ENCODE measurements at places on chromosomes 1 and 21.

GRCh38 chr1:85502625-85503083 is 37.7 kb upstream of the DDAH1 start:
- no peak for DNase-seq

GRCh38 chr1:174008269-174008668 is 13.9 kb downstream of the RC3H1 start:
- DNase-seq = no peak

GRCh38 chr1:242030071-242030470 is 31.2 kb upstream of the MAP1LC3C start:
- no peak for DNase-seq

- no peak for DNase-seq
Measured at GRCh38 chr1:181443231-181443853, 40.0 kb upstream of the CACNA1E start.

GRCh38 chr1:172381946-172382345 is 38.5 kb upstream of the C1orf105 start:
- no peak for DNase-seq

DNA sequence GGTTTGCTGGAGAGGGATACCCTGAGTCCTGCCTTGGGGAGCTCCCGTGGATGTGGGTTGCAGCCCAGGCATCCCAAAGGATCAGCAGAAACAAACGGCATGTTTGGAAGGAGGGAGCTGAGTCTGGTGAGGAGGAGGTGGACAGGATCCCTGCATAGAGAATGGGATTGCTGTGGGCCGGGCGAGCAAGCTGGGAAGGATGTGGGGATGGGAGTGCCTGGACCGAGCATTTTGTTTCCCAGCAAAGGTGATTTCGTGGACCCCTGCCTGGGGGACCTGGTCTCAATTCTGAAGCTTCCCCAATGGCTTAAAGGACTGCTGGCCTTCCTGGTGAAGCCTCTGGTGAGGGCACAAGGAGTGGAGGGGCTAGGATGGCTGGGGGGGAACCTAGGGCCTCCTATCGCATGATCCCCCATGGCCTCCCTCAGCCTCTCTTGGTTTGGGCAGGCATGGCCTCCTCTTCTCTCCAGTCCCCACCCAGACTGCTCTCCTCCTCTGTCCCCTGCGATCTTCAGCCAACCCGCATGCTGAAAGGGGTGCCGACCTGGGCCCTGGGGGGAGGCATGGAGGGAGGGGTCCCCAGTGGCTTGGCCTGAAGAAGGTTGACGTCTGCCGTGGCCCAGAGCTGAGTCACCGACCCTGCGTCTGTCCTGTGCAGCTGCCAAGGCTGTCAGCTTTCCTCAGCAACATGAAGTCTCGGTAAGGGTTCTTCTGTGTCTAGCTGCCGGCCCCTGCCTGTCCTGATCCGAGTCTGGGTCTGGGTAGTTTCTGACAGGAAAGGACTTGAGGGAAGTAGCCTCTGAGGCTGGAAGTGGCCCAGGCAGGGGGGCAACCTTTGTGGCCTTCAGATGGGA is 16.3 kb downstream of the FAAH start:
- no peak for DNase-seq

DNA sequence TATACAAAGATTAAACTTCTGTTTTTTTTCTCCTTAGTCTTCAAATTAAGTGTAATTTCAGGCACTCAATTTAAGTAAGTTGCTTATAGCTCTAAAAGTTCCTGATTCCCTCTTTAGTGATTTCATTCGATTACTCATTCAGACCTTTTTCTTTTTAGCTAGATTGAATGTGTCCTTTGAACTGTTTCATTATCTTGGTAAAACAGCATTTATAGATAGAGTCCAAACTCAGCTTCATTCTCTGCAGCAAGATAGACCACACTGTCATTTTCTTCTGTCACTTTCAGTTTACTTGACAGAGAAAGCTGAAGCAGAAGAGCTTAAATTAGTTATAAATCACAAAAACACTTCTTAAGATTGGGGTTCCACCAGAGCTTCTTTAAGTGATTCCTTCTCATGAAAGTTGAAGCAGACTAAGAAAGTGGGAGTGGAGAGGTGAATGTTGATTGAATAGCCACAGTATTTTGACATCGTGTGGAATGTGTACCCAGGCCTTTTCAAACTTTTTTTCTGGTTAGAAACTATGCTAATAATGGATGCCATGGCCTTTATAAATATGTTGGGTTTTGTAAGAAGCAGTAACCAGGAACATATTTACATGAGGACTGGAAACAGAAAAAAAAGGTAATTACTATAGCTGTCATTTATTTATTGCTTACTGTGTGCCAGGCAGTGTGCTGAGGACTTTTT is 52.2 kb downstream of the ZBTB40 start:
- DNase-seq = no peak

DNA sequence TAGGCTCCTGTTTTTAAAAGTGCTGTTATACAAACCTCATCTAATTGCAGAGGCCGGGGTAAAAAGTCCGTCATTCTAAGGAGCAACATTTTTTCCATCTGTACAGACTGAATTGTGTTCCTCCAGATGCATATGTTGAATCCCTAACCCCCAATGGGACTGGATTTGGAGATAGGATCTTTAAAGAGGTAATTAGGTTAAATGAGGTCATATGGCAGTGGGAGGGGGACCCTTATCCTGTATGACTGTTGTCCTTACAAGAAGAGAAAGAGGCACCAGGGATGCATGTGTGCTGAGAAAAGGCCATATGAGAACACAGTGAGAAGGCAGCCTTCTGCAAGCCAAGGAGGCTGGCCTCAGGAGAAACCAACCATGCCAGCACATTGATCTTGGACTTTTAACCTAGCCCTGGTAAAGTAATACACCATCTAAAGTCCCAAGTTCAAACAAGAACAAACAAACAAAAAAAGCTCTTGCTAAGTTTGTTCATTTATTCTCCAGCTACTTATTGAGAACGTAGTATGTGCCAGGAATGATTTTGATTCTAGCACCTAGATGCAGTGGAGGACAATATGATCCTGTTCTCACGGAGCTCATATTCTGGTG is 352.4 kb downstream of the NTNG1 start:
- no peak for DNase-seq

DNA sequence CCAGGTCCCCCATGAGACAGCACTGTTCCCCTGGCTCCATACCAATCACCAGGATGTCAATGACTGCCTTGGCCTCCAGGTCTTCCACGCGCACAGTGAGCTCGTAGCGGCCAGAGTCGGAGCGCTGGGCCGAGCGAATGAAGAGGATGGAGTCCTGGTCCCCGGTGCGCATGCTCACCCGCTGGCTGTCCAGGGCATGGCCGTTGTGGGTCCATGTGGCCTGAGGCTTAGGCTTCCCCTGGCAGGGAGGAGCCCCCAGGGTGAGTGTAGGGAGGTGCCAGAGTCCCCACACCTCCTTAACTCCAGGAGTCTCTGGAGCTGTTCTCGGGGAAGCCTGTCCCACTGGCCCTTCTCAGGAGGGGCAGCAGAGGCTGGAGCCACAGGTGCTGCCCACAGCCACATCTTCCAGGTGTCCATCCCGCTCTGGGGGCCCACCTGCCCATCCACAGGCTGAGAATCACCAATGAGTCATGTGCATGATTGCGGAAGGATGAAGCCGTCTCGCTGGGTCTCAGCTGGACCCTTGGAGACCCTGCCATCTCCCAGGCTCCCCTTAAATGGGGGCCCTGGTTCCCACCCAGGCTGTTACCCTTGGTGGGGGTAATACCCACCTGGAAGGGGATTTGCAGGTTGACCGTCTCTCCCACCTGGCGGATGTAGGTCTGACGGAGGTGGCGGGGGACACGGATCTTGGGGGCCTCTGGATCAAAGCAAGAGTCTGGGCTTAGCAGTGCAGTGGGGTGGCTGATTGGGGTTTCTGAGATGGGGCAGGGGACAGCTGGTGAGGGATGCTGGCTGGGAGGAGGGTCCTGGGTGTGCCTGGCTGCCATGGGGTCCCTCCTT is 4.1 kb downstream of the MYBPH start:
- DNase-seq = no peak

GRCh38 chr1:212346601-212347000 is 61.4 kb downstream of the PPP2R5A start:
- no peak for DNase-seq

GRCh38 chr1:85330711-85331290 is 54.4 kb upstream of the BCL10 start:
- no peak for DNase-seq

GRCh38 chr1:103106426-103107341 is 1.6 kb downstream of the COL11A1 start:
- DNase-seq = no peak

DNA sequence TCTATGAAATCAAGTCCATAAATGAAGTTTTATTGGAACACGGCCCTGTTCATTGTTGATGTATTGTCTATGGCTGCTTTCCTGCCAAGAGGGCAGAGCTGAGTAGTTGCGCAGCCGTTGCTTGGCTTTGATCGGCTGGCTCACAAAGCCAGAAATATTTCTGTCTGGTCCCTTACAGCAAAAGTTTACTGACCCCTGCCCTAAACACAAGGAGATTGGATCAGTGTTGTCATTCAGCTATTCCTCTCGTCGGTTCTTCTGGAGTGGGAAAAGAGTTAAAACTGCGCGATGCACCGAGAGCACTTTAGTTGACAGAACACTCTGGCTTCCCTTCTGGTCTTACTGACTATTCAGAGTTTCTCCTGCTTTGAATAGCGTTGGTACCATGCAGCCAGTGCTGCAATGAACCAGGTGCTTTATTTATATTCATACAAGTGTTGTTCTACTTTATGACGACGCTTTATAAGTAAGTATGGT is 868 bp downstream of the ZBTB40 start:
- peak; percentile 28 for DNase-seq

DNA sequence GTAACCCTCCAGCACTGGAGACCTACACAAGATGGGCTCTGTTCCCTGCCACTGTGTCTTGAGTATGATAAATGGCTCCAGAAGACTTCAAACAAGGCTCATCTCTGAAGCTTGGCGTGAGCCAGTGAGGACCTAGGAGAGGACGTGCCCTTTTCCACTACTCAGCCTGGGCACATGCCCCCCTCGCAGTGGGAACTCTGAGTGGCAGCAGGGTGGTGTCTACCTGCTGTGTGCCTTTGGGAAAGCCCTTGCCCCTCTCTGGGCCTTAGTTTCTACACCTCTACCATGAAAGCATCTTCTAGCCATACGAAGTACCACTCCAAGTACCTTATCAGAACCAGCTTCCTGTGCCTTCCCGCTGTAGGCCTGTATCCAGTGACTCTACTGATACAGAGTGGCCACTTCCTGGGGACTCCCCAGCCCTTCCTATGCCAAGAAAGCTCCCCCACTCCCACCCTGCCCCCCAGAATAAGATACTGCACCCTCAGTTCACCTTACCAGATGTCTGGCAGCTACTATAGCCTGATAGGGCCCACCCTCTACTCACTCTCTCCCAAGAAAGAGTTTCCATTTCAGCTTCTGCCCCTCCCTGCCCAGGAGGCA is 3.1 kb upstream of the MOB3C start:
- DNase-seq = no peak

GRCh38 chr1:77888781-77889642 is 588 bp downstream of the NEXN start:
- no peak for DNase-seq

GRCh38 chr1:18795002-18795689 is 64.3 kb downstream of the TAS1R2 start:
- DNase-seq = no peak

DNA sequence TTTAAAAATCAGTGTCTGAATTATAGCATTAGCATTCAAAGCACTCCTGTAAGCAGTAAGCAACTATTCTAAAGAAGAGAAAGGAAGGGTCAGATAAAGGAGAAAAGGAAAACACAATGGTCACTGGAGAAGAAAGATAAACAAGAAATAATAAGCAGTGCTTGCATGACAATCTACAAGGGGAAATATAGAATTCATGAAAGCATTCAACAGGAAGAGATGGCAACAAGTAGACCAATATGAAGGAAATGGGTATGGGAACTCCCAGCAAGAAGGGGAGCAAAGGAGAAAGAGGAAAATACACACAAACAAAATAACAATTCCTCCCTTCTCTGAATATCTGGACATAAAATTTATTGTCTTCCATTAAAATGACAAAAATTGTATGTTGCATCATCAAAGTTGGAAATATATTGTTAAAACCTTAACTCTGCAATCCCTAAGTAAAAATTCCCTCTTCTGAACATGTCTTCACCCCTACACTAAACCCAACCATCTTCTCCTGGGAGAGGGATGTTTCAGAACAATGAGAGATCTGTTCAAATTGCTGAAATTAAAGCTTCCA is 206.3 kb upstream of the SAMSN1 start:
- no peak for DNase-seq

- no peak for DNase-seq
Measured at GRCh38 chr1:117657031-117657430, 51.2 kb downstream of the TENT5C start.

GRCh38 chr1:98674075-98674781 is 12.7 kb downstream of the SNX7 start:
- DNase-seq = no peak

DNA sequence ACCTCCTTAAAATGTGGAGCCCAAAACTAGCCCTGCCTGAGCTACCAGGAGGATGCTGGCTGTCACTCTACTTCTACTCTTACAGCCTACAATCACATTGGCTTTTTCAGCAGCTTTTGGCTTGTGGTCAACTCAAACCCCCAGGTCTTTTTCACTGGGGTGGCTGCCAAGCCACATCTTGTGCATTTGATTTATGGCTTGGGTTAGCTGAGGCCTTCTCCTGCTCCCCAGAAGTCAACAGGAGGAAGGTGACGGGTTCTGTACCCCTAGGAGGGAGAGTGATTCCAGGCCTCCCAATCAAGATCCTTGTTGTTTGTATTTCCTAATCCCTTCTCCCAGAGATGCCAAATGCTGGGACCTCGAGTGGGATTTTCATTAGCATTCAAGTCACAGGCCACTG is 124.3 kb downstream of the LACTBL1 start:
- no peak for DNase-seq

- DNase-seq = no peak
Measured at GRCh38 chr1:85838238-85838637, 130.0 kb upstream of the ZNHIT6 start.

- no peak for DNase-seq
Measured at GRCh38 chr1:245475961-245476516, 321.3 kb downstream of the KIF26B start.

DNA sequence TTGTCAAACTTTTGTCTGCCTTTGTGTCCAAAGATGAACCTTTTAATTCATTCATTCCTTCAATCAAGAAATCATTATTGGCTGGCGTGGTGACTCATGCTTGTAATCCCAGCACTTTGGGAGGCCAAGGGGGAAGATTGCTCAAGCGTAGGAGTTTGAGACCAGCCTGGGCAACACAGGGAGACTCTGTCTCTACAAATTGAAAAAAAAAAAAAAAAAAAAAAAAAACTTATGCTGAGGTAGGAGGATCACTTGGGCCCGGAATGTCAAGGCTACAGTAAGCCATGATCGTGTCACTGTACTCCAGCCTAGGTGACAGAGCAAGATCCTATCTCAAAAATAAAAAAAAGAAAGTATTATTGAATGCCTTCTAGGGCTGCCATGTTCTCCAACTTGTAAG is 51.3 kb upstream of the CXADR start:
- no peak for DNase-seq

- no peak for DNase-seq
Measured at GRCh38 chr1:55724551-55725325, 509.6 kb upstream of the USP24 start.

- DNase-seq = no peak
Measured at GRCh38 chr1:82948386-82948785, 1050.5 kb downstream of the TTLL7 start.

- no peak for DNase-seq
Measured at GRCh38 chr1:2372551-2373490, 18.5 kb downstream of the MORN1 start.

Data from activated naive CD4-positive, alpha-beta T cell (primary cell).